ENCODE measurements at places on chromosomes 1 and 21. TPM values are rescaled to one million over a fixed set of nuclear protein-coding genes. Genes with fewer than 3 reads are reported as not detected.
A peak's percentile ranks its signal among the peaks of the same experiment; 100 is the strongest.

GRCh38 chr1:29963946-29964345 lies 727.6 kb downstream of the PTPRU start:
- no peaks in the 10 kb centered on the region for H3K27me3 ChIP-seq
- no peak overlapping the region for H3K4me3 ChIP-seq
- no peak overlapping the region for H3K27ac ChIP-seq
- no peak for DNase-seq

GRCh38 chr1:30404341-30404740 lies 319.0 kb downstream of the MATN1 start:
- no peaks in the 10 kb centered on the region for H3K36me3 ChIP-seq
- no peak overlapping the region for H3K4me3 ChIP-seq
- H3K27ac ChIP-seq, result no peak overlapping the region
- DNase-seq, result no peak
- H3K4me1 ChIP-seq, result no peaks in the 10 kb centered on the region

DNA sequence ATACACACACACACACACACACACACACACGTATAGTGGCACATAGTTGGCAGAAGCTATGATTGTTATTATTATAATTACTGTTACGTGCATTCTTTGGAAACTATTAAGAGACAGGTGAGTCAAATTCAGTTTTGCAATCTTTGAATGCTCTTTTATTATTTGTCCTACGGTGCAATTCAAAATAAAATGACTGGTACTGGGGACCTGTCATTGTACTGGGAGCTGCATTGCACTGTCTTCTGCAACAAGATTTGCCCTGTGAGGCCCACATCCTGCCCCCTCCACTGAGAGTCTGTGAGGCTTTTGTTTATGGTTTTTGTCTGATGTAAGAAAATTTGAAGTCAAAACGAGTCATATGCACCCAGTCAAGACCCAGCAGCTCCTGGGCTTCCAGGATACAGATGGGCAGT lies 1.9 kb downstream of the LY9 start:
- no peaks in the 10 kb centered on the region for H3K4me1 ChIP-seq
- DNase-seq, result no peak
- no peaks in the 10 kb centered on the region for H3K27me3 ChIP-seq

The ADAR gene
- 149 TPM for total RNA-seq

- H3K4me3 ChIP-seq, result no peak overlapping the region
- peaks cover 16% of the 10 kb centered on the region for H3K4me1 ChIP-seq
- no peaks in the 10 kb centered on the region for H3K27me3 ChIP-seq
- no peaks in the 10 kb centered on the region for H3K36me3 ChIP-seq
These were observed 47.7 kb downstream of the CDC42BPA start for GRCh38 chr1:227270554-227270953.

The AJAP1 gene
- 0.41 TPM for total RNA-seq

GRCh38 chr1:232426801-232427200 lies 203.1 kb downstream of the SIPA1L2 start:
- H3K27me3 ChIP-seq, result no peaks in the 10 kb centered on the region
- H3K4me3 ChIP-seq, result no peak overlapping the region
- H3K27ac ChIP-seq, result no peak overlapping the region
- H3K36me3 ChIP-seq, result no peaks in the 10 kb centered on the region
- H3K4me1 ChIP-seq, result no peaks in the 10 kb centered on the region

DNA sequence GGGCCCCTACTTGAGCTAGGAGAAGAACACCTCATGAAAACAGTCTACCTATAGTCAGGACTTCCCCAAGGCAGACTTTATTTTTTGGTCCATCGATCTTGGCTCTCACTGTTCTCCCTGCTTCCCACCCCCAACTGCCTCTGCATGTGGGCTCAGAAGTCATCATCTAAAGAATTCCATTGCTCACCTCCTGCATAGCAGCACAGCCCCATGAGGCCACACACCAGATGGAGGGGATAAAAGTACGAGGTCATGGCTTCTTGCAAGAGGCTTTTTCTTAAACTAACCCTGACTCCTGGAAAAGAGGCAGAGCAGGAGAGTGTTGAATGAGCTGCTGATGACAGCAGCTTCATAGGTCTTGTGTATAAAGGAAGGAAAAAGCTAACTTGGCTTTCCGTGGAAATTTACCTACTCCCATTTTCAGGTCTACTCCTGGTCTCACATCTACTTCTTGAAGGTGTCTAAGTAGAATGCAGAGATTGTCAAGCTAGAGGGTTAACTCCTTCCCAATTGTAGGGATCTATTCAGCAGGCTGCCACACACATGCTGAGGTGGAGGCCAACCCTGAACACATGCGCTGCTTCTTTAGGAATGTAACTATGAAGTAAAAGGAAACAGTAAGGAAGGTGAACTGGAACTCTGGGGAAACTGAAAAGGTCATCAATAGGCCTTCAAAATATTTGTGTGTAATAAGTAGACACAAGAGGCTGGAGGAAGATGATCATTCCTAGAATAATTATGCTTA lies 18.7 kb downstream of the WNT2B start:
- H3K36me3 ChIP-seq, result peaks cover 20% of the 10 kb centered on the region
- no peak overlapping the region for H3K27ac ChIP-seq
- peaks cover 6% of the 10 kb centered on the region for H3K4me1 ChIP-seq
- no peaks in the 10 kb centered on the region for H3K27me3 ChIP-seq
- no peak overlapping the region for H3K4me3 ChIP-seq

GRCh38 chr1:28087614-28088167 lies 719 bp downstream of the EYA3 start:
- no peak for DNase-seq
- no peaks in the 10 kb centered on the region for H3K27me3 ChIP-seq
- H3K4me1 ChIP-seq, result peaks cover 10% of the 10 kb centered on the region
- peak overlapping the region; percentile 87 for H3K4me3 ChIP-seq
- H3K36me3 ChIP-seq, result no peaks in the 10 kb centered on the region

Data from thoracic aorta (tissue), 2 donors.